ENCODE measurements at places on chromosomes 5 and 9.

- DNase-seq, result no peak
These were observed 332.0 kb downstream of the MLLT3 start for GRCh38 chr9:20290257-20290656.

DNA sequence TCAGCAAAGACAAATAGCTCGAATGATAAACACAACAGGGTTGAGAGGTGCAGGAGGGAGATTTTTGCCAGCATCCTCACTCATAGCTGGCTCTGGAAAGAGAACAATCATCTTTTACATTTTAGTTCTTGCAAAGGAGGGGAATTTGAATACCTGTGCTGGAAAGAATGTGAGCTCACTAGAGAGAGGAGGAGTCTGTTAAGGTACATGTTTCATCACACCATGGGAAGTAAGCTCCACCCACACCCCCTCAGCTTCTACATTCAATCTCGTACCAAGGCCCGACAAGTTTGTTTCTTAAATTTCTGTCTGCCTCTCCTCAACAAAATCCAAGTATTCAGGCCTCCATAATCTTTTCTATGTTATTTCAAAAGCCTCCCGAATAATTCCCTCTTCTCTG is 254.6 kb downstream of the BRINP1 start:
- no peak for DNase-seq

DNA sequence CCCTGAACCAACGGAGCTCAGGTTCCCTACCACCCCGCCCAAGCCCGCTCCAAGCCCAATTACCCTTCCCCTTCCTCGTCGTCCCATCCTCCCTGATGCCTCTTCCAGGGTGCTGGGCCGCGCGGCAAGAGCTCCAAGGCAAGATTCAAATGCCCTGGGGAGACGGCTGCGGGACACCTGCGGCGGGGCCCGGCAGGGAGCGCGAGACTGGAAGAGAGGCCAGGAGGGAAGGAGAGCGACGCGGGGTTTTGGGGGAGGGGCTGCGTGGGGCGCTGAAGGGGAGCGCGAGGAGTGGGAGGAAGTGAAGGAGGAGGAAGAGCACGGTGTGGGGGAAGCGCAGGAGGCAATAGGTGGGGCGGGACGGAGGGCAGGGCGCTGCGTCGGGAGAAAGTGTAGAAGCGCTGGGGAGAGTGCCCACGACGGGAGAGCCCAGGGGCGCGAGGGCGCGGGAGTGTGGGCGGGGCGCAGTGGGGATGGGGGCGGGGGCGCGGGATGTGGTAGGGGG is 975 bp upstream of the NXNL2 start:
- no peak for DNase-seq

DNA sequence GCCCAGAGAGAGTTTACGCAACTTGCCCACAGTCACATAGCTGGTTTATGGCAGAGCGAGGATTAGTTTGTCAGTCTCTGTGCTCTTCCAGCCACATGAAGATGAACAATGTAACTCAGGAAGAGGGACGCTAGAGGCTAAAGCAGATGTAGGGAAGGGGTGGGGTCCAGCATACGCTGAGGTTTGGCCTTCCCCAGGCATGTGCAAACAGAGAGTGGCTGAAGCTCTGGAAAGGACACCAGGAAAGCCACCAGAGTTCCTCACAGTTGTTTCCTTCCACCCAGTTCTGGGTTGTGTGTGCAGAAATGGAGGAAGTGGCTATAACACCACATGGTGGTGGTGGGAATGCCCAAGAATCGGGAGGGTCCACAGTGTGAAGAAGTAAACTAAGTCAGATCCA is 60.0 kb downstream of the SNX18 start:
- no peak for DNase-seq

- peak; percentile 37 for DNase-seq
These were observed 166.4 kb downstream of the TLE1 start for GRCh38 chr9:81522716-81523551.

DNA sequence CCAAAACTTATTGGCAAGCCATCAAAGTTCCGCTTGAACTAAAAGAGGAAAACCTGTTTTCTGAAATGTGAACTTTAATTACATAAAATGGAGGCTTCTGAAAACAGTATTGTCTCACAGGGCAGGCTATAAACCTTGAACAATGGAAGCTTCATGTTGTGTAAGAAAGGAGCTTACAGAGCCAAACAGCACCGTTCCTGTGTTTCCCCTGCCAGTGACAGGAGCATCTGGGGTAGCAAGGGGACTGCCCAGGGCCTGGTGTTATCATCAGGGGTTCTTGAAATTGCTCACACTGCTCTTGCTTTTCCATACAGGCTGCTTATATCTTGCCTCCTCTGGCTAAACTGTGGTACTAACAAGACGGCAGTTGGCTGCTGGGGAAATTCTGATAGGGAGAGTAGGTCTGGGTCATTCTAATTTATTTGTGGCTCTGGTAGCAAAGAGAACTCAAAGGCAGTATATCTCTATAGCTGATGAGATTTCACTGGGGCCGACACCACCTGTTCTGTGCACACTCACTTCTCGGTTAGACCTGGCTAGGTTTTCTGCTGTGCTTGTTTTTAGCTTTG is 40.4 kb downstream of the BASP1 start:
- no peak for DNase-seq

GRCh38 chr5:172123269-172123692 is 64.7 kb downstream of the STK10 start:
- DNase-seq, result no peak

- no peak for DNase-seq
These were observed 181.7 kb downstream of the CDK5RAP2 start for GRCh38 chr9:120398286-120398685.

DNA sequence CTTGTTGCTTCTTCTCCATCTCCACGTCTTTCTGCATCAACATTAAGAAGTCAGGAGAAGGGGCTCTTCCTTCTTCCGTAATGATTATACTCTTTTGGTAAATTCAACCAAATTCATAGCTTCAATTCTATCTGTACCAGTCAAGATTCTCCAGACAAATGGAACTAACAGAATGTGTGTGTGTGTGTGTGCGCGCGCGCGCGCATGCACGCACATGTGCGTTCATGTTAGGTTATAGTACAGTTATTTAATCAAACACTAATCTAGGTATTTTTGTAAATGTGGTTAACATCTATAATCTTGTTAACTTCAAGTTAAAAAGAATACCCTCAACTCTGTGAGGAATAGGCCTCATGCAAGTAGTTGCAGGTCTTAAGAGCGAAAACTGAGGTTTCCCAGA is 150.3 kb upstream of the TAS2R1 start:
- no peak for DNase-seq

DNA sequence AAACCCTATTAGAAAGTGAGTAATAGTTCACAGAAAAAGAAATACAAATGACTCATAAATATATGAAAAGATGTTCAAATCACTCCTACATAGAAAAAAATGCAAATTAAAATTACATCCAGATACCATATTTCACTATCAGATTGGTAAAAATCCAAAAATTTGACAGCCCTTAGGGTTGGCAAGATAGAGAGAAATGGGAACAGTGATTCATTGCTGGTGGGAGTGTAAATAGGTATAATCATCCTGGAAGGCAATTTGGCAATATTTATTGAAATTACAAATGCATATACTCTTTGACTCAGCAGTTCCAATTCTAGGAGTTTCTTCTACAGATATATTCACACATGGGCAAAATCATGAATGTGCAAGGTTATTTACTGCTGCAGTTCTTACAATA is 273.5 kb downstream of the NR2F1-AS1 start:
- DNase-seq, result no peak

- no peak for DNase-seq
These were observed 11.1 kb downstream of the FGF1 start for GRCh38 chr5:142674531-142675469.

DNA sequence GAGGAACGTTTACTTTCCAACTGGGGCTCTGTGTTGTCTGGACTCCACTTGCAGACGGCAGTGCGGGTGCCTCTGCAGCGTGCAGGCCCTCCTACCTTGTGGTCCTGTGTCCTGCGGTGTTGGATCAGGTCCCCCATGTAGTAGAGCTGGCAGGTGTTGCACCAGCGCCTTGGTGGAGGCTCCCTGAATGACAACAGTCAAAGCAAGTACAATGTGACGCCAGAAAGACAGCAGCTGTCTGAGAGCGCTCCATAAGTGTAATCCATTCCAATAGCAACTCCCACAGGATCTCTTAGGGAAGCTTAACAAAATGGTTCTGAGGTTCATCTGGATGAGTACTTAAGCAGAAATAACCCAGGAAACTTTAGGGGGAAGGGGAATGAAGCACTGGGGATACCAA is 9.9 kb downstream of the BBLN start:
- DNase-seq, result no peak

DNA sequence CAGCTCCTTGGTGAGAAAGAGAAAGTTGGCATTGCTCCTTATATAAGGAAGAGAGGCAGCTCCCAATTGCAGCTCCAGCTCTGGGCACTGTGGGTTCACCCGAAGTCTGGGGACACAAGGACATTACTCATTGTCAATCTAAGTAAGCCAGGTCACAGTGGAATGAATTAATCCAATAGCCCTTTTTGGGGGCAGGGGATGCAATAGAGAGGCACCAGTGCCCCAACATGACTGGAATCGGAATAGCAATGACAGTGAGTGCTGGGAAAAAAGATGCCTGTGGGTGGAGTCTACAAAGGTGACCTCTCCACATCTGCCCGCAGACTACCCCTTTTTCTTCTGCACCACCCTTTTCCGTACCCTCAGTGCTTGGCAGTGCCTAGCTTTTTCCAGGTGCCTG is 11.1 kb upstream of the NEUROG1 start:
- DNase-seq, result no peak

DNA sequence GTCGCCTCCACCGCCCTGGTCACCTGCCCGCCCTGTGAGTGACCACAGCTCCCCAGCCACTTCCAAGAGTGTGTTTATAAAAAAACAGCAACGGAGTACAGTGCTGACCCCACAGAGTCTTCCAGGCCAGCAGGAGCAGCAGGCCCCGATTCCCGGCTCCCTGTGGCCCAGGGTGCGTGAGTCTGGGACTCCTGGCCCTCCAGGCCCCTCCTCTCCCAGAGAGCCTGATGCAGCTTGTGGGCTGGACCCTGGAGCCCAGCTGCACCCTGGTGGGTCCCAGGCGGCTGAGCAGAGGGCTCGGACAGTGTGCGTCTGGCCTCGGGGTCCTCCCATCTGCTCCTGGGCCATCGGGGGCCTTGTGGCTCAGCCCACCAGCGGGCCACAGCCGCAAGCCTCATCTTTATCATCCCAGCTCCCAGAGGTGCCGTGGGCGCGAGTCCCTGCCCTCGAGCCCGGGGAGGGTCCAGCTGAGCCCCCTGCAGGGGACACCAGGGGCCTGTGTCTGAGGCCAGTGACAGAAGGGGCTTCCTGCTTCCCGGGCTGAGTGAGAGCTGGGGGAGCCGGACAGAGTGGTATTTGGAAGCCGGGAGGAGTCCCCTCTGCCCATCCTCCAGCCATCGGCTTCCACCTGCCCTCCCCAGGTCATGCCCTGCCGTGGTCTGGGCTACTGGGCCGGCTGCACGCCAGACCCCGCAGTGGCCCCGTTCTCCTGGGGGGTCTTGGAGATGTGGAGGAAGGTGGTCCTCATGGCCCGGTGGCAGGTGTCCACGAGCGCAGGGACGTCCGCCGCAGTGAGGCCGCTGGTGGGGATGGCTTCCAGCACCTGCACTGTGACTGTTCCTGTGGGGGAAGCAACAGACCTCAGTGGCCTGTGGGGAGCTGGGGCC is 10.6 kb downstream of the EGFL7 start:
- DNase-seq, result no peak

- DNase-seq, result no peak
These were observed 41.3 kb downstream of the GARNL3 start for GRCh38 chr9:127305838-127306226.

GRCh38 chr9:115989831-115990230 is 163.8 kb upstream of the PAPPA start:
- no peak for DNase-seq

DNA sequence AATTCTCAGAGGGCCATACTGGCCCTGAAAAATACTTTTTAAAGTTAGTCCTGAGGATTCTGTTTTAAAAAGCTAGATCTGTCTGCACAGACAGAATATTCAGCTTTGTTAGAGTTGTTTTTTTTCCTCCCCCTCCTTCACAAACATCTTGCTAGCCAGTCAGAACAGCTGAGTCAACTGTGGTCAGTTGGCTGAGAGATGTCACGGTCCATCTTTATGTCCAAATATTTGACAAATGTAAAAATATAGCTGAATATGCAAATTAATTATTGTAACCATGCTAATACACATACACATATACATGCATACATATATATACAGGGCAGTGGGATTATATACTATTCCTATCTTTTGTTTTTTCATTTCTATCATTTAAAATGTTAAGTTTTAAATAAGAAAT is 33.9 kb downstream of the UNC13B start:
- DNase-seq, result no peak
